ENCODE measurements at places on chromosomes 7 and 10. TPM values are rescaled to one million over a fixed set of nuclear protein-coding genes. Genes with fewer than 3 reads are reported as not detected.

The CYP3A5 gene
- 0.28 TPM for total RNA-seq

The NUTM2B gene
- total RNA-seq = 0.37 TPM

The SFTPD gene
- not detected for total RNA-seq

The ASIC3 gene
- 0.14 TPM for total RNA-seq

The DENND11 gene
- total RNA-seq = 9.4 TPM

The DYDC1 gene
- total RNA-seq = not detected

The ERCC6 gene
- 16.1 TPM for total RNA-seq

The UPK3B gene
- total RNA-seq = 0.46 TPM

The ACHE gene
- total RNA-seq = not detected

The PDE6C gene
- not detected for total RNA-seq

The TLL2 gene
- total RNA-seq = 0.09 TPM

The VPS26A gene
- total RNA-seq = 26.9 TPM

The BBS9 gene
- total RNA-seq = 26.1 TPM

The CFTR gene
- total RNA-seq = 0.14 TPM

The HECW1 gene
- total RNA-seq = 3.1 TPM

The TEX47 gene
- total RNA-seq = not detected

The TCAF2 gene
- 2.4 TPM for total RNA-seq

The ASZ1 gene
- not detected for total RNA-seq

The AFAP1L2 gene
- total RNA-seq = 0.14 TPM

The OGDHL gene
- 0.14 TPM for total RNA-seq

The EVX1 gene
- under 0.01 TPM for total RNA-seq

The CD36 gene
- 24.7 TPM for total RNA-seq

The MKX gene
- 0.57 TPM for total RNA-seq

The RBAK gene
- total RNA-seq = 6.1 TPM

The PNLIP gene
- not detected for total RNA-seq

The LBX1 gene
- not detected for total RNA-seq

The ADRB1 gene
- total RNA-seq = not detected

The CYP26C1 gene
- total RNA-seq = under 0.01 TPM

The FEZF1 gene
- not detected for total RNA-seq

The OR2A5 gene
- not detected for total RNA-seq

The LRRC17 gene
- total RNA-seq = 71.5 TPM

The AS3MT gene
- 13.0 TPM for total RNA-seq

The EPHA1 gene
- total RNA-seq = 0.14 TPM

The LUC7L2 gene
- total RNA-seq = 27.2 TPM

The MMD2 gene
- total RNA-seq = not detected

The COL1A2 gene
- 4,803 TPM for total RNA-seq

The IGF2BP3 gene
- total RNA-seq = 12.8 TPM

The MBL2 gene
- not detected for total RNA-seq

The BMPER gene
- total RNA-seq = 32.6 TPM

The HELLS gene
- total RNA-seq = 4.4 TPM

The GLI3 gene
- 5.1 TPM for total RNA-seq

The NEUROG3 gene
- not detected for total RNA-seq

The PLCE1 gene
- total RNA-seq = 0.55 TPM

The PRTFDC1 gene
- 23.3 TPM for total RNA-seq

The SUN3 gene
- total RNA-seq = not detected

The SPDYE2B gene
- total RNA-seq = not detected

The JAKMIP3 gene
- 0.55 TPM for total RNA-seq

The FRMPD2 gene
- not detected for total RNA-seq

The STOX1 gene
- 0.14 TPM for total RNA-seq

The SLC16A12 gene
- total RNA-seq = not detected

The GPNMB gene
- 58.6 TPM for total RNA-seq

The ADAMTS14 gene
- 5.5 TPM for total RNA-seq
